Adrenal gland (tissue), 19 donors: ENCODE measurements at places on chromosomes 16 and 17.
A peak's percentile ranks its signal among the peaks of the same experiment; 100 is the strongest.

DNA sequence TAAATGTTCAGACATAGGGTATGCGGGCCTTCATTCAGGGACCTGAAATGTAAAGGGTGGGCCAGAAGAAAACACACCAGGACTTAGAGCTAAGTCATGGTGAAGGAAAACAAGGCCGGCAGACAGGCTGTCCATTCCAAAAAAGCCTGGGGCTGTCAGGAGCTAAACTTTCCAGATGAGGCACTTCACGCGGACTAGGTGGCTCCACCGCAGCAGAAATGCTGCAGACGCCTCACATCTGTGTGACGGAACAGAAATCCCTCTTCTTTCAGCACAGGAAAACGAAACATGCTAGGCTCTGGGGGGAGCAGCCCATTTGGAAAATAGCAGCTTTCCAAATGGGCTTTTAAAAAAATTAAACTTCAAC is 88.7 kb downstream of the HS3ST3A1 start:
- no peak for DNase-seq

DNA sequence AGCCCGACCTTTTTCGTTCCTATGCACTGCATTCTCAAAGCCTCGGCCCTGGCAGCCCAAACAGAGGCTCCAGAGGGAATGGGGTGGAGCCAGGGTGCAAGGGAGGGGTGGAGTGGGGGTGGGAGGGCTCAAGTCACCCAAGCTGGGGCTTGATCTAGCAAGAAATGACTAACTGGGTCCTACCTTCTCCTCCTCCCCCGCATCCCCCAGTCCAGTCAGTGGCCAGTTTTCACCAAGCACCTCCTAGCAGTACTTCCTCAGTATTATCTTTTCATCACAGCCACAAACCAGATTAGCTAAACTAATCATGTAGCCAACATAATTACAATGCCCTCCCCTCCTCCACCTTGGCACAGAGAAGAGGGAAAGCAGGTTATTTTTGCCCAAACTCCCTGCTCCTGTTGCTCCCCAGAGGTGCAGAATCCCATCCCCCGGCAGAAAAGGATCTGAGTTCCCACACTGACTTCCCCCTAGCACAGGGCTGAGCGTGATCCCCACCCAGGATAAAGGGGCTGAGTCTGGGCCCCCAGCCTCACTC is 2.2 kb downstream of the JUP start:
- peak; percentile 14 for DNase-seq

DNA sequence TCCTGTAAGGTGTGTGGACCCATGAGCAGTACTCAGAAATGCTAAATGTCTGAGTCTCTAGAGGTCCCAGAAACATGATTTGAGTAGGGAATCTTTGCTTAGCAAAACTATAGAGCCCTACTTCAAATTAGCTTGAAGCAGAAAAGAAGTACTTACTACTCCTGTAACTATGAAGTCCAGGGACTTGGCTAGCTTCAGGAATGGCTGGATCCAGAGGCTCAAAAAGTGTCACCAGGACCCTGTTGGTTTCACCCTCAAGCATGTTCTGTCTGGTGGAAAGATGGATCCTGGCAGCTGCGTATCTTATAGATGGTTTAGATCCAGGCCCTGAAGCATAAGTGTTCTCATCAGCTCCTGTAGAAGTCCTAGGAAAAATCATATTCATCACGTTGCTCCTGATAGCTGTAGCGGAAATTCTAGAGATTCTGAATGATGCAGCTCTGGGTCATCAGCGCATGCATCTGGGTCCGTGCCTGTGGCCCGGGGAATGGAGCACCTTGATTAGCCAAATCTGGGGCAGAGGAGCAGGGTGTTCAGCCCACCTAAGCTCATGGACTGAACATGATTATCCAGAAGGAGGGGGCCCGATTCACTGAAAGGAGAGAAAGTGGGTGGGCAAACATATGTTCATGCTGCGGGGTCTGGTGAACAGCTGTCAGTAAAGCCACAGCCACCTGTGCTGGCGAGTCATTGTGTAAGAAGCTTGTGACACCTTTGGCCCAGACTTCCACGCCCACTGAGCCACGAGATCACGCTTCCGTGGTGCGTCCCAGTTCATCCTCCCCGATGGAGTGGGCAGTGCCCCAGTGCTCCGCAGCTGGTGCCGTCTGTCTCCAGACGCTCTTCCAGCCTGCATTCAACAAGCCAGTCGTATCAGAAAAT is 260.6 kb downstream of the CPPED1 start:
- no peak for DNase-seq

GRCh38 chr16:9840761-9841665 is 341.2 kb downstream of the GRIN2A start:
- DNase-seq = no peak

GRCh38 chr17:61766520-61766919 is 96.8 kb downstream of the BRIP1 start:
- no peak for DNase-seq

DNA sequence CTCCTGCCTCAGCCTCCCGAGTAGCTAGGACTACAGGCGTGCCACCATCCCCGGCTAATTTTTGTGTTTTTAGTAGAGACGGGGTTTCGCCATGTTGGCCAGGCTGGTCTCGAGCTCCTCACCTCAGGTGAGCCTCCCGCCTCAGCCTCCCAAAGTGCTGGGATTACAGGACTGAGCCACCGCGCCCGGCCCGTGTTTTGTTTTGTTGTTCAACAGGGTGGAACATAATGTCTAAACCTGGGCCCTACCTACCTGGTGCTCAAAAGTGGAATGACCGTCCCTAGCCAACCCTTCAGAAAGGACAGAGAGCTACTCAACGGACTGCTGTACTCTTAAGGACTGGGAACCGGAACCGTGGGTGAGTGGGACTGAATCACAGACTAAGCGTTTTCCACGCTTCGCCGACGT is 772 bp upstream of the KIF22 start:
- no peak for DNase-seq

GRCh38 chr16:84663433-84664101 is 15.3 kb downstream of the KLHL36 start:
- no peak for DNase-seq

DNA sequence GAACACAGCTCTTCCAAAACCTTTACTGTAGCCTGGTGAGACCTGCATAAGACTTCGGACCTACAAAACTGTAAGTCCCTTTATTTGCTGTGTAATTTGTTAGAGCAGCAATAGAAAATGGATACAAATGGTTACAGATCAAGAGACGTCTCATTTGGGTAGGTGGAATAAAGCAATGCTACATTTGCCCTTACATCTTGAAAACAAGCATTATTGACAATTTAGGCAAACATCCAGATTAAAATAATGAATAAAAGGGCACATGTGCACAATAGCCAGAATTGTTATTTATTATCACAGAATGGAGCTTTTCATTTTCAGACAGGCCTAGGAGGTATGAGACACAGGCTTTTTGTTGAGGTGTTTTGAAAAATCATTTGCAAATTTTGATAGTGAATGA is 222.2 kb upstream of the CPHXL start:
- DNase-seq = no peak

DNA sequence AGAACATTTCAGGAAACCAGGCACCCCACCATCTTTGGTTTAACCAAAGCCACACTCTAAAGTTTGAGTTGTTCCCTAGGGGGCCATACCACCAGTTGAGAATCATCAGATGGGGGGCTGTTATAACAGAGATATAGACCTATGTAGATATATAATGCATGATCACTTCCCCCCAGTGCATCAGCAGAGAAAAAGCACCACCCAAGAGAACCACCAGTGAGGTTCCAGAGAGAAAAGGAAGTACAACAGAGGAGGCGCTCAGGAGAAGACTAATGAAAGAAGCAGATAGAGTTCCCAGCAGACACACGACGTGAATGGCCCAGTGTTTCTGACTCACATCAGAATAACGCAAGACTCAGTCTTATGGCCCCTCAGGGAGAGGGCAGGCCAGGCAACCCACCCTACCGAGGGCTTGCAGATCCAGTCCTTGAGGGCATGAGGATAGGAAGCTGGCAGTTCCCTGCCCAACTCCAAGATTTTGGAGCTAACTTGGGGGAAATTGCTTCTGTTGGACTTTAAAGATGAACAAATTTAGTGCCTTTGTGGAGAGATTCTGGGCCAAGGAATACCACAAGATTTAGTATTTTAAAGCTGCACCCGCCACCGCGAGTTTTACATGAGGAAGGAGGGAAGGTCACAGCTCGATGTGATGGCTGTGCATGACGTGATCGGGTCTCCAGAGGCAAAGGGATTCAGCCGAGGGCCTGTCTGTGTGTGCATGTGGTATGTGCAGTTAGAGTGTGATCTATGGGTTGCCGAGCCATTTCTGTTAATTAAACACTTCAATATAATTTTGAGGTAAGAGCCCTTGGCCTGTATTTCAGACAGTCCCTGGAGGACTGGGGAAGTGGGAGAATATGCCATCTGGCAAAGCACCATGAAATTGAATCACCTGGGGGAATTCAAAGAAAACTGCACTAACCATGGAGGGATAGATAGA is 53.1 kb downstream of the AIPL1 start:
- no peak for DNase-seq
